Activated naive CD8-positive, alpha-beta T cell treated with anti-CD3 and anti-CD28 coated beads, Interleukin-2, amount 10 ng/mL, durations not matched to agents 7 days and 5 days (primary cell): ENCODE measurements at places on chromosomes 2 and 18. TPM values are rescaled to one million over a fixed set of nuclear protein-coding genes. Genes with fewer than 3 reads are reported as not detected.
A peak's percentile ranks its signal among the peaks of the same experiment; 100 is the strongest.

ANKRD30BL gene
- total RNA-seq: not detected

COLEC12 gene
- total RNA-seq: 0.06 TPM

DTNA gene
- total RNA-seq: not detected

NCK2 gene
- 70.0 TPM for total RNA-seq

TMEM198 gene
- total RNA-seq: 0.85 TPM

OTX1 gene
- total RNA-seq: not detected

UCN gene
- 3.7 TPM for total RNA-seq

APOB gene
- not detected for total RNA-seq

- no peak overlapping the region for H3K27ac ChIP-seq
- H3K4me1 ChIP-seq: peaks cover 3% of the 10 kb centered on the region
- peak; percentile 40 for DNase-seq
- peak overlapping the region; percentile 63 for H3K4me3 ChIP-seq
- peaks cover 30% of the 10 kb centered on the region for H3K27me3 ChIP-seq
These were observed 217.0 kb upstream of the DTNA start for GRCh38 chr18:34493099-34493544.

- H3K4me1 ChIP-seq: peaks cover 23% of the 10 kb centered on the region
- peaks cover 2% of the 10 kb centered on the region for H3K36me3 ChIP-seq
- no peak overlapping the region for H3K4me3 ChIP-seq
These were observed 92.7 kb downstream of the ALPK2 start for GRCh38 chr18:58536202-58536516.

- H3K36me3 ChIP-seq: no peaks in the 10 kb centered on the region
- H3K27me3 ChIP-seq: no peaks in the 10 kb centered on the region
- H3K4me3 ChIP-seq: no peak overlapping the region
- DNase-seq: no peak
These were observed 716.2 kb upstream of the VRK2 start for GRCh38 chr2:57330447-57330846.

GRCh38 chr2:127087791-127088495 is 19.0 kb downstream of the BIN1 start:
- H3K27ac ChIP-seq: no peak overlapping the region
- no peaks in the 10 kb centered on the region for H3K27me3 ChIP-seq
- no peak for DNase-seq
- H3K4me3 ChIP-seq: no peak overlapping the region
- H3K36me3 ChIP-seq: no peaks in the 10 kb centered on the region

DNA sequence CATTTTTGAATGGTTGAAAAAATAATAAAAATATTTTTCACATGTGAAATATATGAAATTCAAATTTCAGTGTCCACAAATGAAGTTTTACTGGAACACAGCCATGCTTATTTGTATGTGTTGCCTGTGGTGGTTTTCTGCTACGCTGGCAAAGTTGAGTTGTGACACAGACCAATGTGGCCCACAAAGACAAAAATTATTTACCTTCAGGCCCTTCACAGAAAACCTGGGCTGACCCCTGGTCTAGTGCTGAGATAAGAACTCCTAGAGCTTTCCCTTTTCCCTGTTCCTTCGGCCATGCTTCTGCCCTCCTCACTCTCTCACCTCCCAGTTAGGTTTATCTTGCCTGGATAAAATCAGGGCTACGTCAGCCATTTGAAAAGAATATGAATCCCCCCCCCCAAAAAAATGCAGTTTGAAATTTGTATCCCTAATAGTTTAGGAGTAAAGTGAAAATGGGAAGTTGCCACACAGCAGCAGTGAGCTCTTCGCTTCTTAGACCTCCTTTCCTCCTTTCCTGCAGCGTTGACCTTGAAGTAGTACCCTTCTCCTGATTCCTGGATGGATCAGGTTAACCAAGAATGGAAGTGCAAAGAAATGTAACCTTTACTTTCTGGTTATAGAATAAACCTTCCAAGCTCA is 91.0 kb downstream of the LIMS1 start:
- H3K36me3 ChIP-seq: peaks cover 2% of the 10 kb centered on the region
- no peak for DNase-seq
- no peak overlapping the region for H3K27ac ChIP-seq
- H3K4me3 ChIP-seq: no peak overlapping the region

DNA sequence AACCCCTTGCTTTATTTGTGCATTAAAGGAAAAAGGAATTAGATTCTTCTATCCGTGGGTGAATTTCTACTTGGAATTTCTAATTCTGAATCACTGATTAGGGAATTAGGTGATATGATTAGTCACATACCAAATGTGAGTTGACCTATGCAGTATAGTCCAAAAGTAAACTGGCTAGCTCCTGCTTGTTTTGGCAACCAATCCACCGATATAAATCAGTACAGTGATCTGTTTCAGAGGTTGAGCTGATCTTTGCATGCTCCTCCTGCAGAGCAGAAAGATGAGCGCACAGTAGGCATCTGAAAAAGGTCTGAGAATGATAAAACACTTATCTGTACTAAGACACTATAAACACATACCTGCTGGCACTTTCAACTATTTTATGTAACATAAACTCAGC is 86.6 kb downstream of the LRP1B start:
- no peaks in the 10 kb centered on the region for H3K27me3 ChIP-seq
- no peak for DNase-seq
- H3K4me3 ChIP-seq: no peak overlapping the region
- no peak overlapping the region for H3K27ac ChIP-seq
- H3K36me3 ChIP-seq: no peaks in the 10 kb centered on the region

DNA sequence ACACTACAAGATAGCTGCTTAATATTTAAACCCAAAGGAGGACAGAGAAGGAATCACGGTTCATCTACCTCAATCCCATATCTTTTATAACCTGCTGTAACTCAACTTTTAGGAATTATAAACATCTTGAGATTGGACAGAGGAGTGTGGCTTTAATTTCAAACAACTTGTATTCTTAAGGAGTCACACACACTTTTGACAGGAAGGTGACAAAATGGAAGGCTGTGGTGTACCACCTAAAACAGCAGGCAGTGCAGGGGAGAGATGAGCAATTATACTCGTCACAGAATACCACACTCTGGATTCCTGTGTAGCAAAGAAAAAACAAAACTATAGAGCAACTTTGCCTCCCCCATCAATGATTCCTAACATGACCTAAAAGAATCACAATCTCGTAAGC is 194.8 kb downstream of the ZEB2 start:
- peak overlapping the region; percentile 48 for H3K4me3 ChIP-seq
- H3K36me3 ChIP-seq: peaks cover 27% of the 10 kb centered on the region
- peaks cover 60% of the 10 kb centered on the region for H3K4me1 ChIP-seq
- DNase-seq: no peak
- H3K27me3 ChIP-seq: no peaks in the 10 kb centered on the region
- peak overlapping the region; percentile 93 for H3K27ac ChIP-seq

GRCh38 chr2:215365184-215365658 is 53.4 kb downstream of the ATIC start:
- H3K27ac ChIP-seq: no peak overlapping the region
- DNase-seq: no peak
- no peaks in the 10 kb centered on the region for H3K4me1 ChIP-seq
- no peaks in the 10 kb centered on the region for H3K27me3 ChIP-seq
- no peak overlapping the region for H3K4me3 ChIP-seq

DNA sequence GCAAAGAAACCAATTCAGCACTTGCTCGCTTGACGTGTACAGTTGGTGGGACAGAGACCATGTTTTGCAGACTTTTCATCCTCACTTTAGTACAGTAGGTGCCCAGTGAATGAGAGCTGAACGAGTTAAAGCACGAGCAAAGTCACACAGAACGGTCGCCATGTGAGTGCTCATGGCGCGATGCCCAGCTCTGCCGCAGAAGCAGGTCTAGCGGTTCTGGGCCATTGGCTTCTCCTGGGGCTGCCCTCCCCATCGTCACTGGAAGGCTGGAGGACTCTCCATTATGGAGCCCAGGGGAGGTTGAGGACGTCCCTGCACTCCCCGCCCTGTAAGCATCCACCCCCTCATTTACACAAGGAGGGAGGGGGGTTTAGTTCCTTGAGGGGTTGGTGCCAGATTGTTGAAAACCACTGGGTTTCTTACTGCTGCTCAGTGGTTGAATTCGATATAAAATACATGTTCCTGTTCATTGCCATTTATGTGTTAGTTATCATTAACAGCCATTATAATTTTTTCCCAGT is 24.9 kb downstream of the PTGR3 start:
- H3K36me3 ChIP-seq: no peaks in the 10 kb centered on the region
- no peak for DNase-seq
- no peaks in the 10 kb centered on the region for H3K4me1 ChIP-seq
- H3K27me3 ChIP-seq: peaks cover 8% of the 10 kb centered on the region
- no peak overlapping the region for H3K4me3 ChIP-seq

GRCh38 chr2:3265981-3266924 is 111.4 kb downstream of the EIPR1 start:
- H3K4me1 ChIP-seq: peaks cover 3% of the 10 kb centered on the region
- no peak overlapping the region for H3K27ac ChIP-seq
- no peak for DNase-seq
- peaks cover 18% of the 10 kb centered on the region for H3K36me3 ChIP-seq
- no peak overlapping the region for H3K4me3 ChIP-seq
- H3K27me3 ChIP-seq: no peaks in the 10 kb centered on the region

- DNase-seq: no peak
- H3K36me3 ChIP-seq: no peaks in the 10 kb centered on the region
- H3K27me3 ChIP-seq: no peaks in the 10 kb centered on the region
These were observed 74.6 kb downstream of the RPRM start for GRCh38 chr2:153403940-153404339.

DNA sequence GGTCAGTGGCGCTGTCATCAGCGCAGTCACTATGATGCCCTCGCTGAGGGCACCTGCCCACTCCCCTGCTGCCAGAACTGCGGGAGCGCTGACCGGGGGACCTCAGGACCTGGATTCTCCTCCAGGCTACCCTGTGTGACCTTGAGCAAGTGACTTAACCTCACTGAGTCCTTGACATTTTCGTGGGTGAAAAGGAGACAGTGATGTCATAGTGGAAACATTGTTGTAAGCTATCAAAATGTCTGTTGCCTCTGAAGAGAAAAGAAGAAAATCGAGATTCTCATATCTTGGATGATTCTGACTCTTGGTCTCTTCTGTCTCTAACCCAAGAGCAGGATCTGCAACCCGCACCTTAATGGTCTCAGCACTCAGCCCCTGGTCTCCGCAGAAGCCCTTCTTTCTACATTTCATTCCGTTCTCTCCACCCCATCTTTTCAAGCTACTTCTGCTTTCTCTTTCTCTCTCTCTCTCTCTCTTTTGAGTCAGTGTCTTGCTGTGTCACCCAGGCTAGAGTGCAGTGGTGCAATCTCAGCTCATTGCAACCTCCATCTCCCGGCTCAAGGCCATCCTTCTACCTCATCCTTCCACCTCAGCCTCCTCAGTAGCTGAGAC is 978 bp upstream of the TUBA4A start:
- peak overlapping the region; percentile 99 for H3K4me3 ChIP-seq
- H3K27ac ChIP-seq: peak overlapping the region; percentile 90
- peaks cover 2% of the 10 kb centered on the region for H3K27me3 ChIP-seq
- DNase-seq: peak; percentile 48
- peaks cover 29% of the 10 kb centered on the region for H3K36me3 ChIP-seq

DNA sequence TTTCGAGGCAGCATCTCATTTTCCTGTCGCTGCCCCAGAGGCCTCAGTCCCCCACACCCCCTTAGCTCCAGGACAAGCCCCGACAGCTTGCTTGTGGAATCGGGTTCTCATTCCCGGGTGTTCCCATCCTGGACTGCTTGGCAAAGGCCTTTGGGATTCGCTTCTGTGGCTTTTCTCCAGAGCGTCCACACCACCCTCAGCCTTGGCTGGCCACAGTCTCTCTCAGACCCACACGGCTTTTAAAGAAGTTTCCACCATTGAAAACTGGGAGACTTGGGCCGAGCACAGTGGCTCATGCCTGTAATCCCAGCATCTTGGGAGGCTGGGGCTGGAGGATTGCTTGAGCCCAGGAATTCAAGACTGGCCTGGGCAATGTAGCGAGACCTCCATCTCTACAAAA is 2.7 kb downstream of the ESPNL start:
- no peaks in the 10 kb centered on the region for H3K4me1 ChIP-seq
- H3K27ac ChIP-seq: no peak overlapping the region
- no peaks in the 10 kb centered on the region for H3K36me3 ChIP-seq
- DNase-seq: peak; percentile 23
- H3K4me3 ChIP-seq: no peak overlapping the region

GRCh38 chr2:55923091-55923981 is at the start of gene EFEMP1:
Gene EFEMP1 (minus strand): TSS chr2:55923782. CDS start chr2:55922440, 1,342 bp downstream.
- H3K4me3 ChIP-seq: peak within 1 kb of the TSS; percentile 23
- peak; percentile 26 for DNase-seq
- peaks cover 6% of the 10 kb centered on the region for H3K4me1 ChIP-seq
- H3K36me3 ChIP-seq: no peaks in the 10 kb centered on the region
- H3K27me3 ChIP-seq: peaks cover 48% of the 10 kb centered on the region

DNA sequence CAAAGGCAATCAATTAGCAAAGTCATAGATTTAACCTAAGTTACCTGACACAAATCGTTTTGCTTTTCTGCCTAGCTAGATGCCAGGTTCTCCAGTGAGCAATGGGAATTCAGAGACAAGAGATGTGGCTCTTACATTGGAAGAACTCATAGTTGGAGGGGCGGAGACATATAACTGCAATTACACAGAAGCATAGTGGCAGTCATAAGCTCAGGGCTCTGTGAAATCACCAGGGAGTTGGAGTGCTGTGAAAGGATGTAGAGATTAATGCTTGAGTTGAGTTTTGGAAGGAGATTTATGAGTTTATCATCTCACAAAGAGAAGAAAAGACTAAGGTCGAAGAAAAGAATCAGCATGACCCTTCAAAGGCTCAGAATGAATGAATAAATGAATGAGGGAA is 457.2 kb upstream of the TRIB2 start:
- no peaks in the 10 kb centered on the region for H3K36me3 ChIP-seq
- H3K4me1 ChIP-seq: peaks cover 4% of the 10 kb centered on the region
- no peaks in the 10 kb centered on the region for H3K27me3 ChIP-seq
- no peak for DNase-seq
- H3K4me3 ChIP-seq: no peak overlapping the region

DNA sequence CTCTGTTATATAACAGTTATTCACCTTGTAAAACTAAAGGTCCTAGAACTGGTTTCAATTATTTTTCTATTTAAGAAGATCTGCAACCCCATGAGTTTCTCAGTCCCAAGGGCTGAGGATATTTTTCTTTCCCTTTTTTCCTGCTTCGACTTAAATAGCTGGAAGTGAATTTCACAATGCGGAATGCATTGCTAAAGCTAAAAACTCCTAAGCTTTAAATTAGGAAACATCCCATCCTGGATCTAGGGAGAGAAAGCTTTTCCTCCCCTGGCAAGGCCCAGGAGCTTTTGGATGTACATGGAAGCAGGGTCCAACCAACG is 1.4 kb downstream of the RFX8 start:
- H3K36me3 ChIP-seq: no peaks in the 10 kb centered on the region
- peaks cover 39% of the 10 kb centered on the region for H3K4me1 ChIP-seq
- peak overlapping the region; percentile 76 for H3K27ac ChIP-seq

- no peaks in the 10 kb centered on the region for H3K27me3 ChIP-seq
- H3K4me1 ChIP-seq: no peaks in the 10 kb centered on the region
- no peak overlapping the region for H3K4me3 ChIP-seq
- no peak overlapping the region for H3K27ac ChIP-seq
- H3K36me3 ChIP-seq: no peaks in the 10 kb centered on the region
These were observed 229.9 kb upstream of the RAB12 start for GRCh38 chr18:8379187-8379941.

DNA sequence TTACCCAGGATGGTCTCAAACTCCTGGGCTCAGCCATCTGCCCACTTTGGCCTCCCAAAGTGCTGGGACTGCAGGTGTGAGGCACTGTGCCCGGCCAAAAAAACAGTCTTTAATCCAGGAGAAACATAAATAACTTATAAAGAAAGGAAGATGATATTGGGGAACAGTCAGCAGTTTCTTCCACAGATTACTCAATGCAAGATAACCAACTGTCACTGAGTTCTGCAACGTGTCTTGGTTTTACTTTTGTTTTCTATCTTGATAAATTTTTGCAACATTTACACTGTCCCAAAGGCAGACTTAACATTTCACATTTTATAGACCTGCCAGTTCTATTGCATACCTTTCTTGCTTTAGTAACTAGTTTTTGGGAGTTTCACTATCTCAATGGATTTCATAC is 71.1 kb downstream of the ANKRD44 start:
- peak overlapping the region; percentile 92 for H3K4me3 ChIP-seq
- peaks cover 77% of the 10 kb centered on the region for H3K4me1 ChIP-seq
- DNase-seq: no peak
- peaks cover 18% of the 10 kb centered on the region for H3K36me3 ChIP-seq
- H3K27ac ChIP-seq: peak overlapping the region; percentile 90
- H3K27me3 ChIP-seq: no peaks in the 10 kb centered on the region
